Neural crest cell (in vitro differentiated cells): ENCODE measurements at places on chromosomes 1 and 21. TPM values are rescaled to one million over a fixed set of nuclear protein-coding genes. Genes with fewer than 3 reads are reported as not detected.

DNA sequence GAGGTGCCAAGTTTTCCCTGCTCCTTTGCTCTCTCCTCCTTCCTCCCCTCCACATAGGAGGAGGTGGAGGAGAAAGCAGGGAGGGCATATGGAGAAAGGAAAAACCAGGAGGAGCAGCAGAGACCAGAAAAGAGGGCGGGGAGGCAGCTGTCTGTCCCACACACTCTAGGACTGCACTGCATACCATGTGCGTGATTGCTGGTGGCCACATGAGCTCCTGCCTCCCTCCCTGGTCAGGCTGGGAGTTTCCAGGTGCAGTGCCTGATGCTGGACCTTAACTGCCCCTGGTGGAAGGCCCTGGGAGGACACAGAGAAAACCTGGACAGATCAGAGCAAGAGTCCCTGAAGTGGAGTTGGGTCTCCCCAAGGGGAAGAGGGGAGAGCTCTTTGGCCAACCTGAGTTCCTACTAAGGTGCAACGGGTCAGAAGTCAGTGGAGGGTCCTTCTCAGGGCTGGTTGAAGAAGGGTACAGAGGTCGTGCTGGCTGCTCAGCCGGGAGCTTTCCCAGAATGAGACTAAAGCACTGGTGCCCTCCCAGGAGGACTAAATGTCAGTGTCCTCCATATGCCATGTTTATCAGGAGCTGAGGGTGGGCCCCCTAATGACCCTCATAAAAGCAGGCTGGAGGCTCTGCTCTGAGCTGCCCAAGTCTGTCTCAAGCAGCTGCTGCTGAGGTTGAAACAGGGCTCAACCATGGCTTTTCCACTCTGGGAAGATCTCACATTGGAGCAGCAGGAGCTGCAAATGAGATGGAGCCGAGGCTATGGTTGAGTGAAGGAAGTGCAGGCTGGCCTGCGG is 3.5 kb upstream of the LGR6 start:
- H3K4me3 ChIP-seq: no peak overlapping the region
- DNase-seq: no peak
- H3K27me3 ChIP-seq: peaks cover 27% of the 10 kb centered on the region
- H3K27ac ChIP-seq: no peak overlapping the region
- H3K4me1 ChIP-seq: peaks cover 10% of the 10 kb centered on the region
- H3K36me3 ChIP-seq: no peaks in the 10 kb centered on the region

GRCh38 chr1:75265792-75266191 is 131.6 kb downstream of the LHX8 start:
- peaks cover 6% of the 10 kb centered on the region for H3K36me3 ChIP-seq
- H3K4me1 ChIP-seq: no peaks in the 10 kb centered on the region
- no peak overlapping the region for H3K27ac ChIP-seq
- no peaks in the 10 kb centered on the region for H3K27me3 ChIP-seq
- DNase-seq: peak; percentile 7

- H3K36me3 ChIP-seq: no peaks in the 10 kb centered on the region
- H3K27me3 ChIP-seq: peaks cover 28% of the 10 kb centered on the region
- no peak for DNase-seq
- H3K4me3 ChIP-seq: peak overlapping the region; percentile 56
- peaks cover 29% of the 10 kb centered on the region for H3K4me1 ChIP-seq
- H3K27ac ChIP-seq: no peak overlapping the region
Observed at GRCh38 chr1:210291081-210291764, 37.5 kb upstream of the HHAT start.

DNA sequence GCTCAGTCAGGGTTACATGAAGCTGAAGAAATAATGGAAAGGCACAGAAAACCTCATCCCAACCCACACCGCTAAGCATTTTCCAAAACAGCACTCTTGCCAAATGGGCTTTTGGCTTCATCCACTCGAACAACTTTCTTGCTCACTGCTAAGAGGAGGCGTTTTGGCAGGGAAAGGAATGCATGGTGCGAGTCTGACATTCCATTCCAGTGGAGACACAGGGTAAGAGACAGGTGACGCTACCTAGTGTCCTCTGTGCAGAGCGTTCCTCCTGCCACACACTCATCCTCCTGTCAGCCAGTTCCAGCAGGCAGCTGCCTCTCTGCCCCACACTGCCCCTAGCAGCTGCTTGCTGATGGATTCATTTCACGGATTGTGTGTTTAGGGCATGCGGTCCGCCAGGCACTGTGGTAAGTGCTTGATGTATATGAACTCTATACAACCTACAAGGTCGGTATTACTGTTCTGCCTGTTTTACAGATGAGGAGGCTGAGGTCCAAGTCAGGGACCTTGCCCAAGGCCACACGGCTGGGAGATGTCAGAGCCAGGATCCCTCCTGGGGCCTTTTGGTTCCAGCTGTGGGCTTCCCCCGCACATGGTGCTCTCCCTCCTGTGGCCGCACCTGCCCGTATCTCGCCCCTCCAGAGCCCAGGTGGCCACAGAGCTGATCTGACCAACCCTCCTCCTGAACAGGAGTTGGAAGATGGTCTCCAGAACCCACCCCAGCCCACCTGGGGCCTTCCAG is 25.7 kb upstream of the BACE2 start:
- H3K27me3 ChIP-seq: no peaks in the 10 kb centered on the region
- H3K4me3 ChIP-seq: no peak overlapping the region
- H3K36me3 ChIP-seq: no peaks in the 10 kb centered on the region
- DNase-seq: no peak
- no peak overlapping the region for H3K27ac ChIP-seq

PLD5 gene
- 0.84 and 1.1 TPM in 2 replicates for total RNA-seq
